ENCODE measurements at places on chromosomes 4 and X.

DNA sequence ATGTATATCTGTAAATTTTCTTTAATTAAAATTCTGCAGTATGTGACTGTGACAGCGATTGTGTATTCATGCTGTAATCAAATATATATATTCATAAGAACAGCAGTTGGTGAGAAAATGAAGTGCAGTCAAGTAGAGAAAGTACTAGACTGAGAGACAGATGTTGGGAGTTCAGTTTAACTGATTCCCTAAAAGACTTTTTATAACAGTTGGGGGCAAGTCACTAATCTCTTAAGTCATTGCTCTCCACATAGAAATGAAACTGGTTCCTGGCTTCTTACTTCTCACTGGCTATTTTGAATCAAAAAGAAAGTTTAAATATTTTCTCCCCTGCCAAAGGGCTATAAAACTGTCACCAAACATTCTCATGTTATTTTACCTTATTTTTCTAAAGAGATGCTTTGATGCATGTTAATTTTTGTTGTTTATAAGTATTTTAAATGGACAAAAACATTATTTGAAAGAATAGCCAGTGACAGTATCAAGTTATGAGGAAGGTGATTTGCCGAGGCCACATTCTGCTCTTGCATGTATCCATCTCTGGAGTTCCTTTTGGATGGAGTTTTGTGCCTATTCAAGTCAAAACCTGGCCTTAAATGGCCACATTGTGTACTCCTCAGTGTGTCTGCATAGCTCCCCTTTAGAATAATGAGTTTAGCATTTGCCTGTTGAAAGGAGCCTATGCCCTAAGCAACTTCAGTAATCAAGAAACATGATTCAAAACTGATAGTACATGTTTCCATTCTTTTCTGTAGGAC lies 30.8 kb downstream of the EXOC1 start:
- peak; percentile 60 for DNase-seq

- peak; percentile 7 for DNase-seq
Measured at GRCh38 chrX:50680990-50681389, 133.0 kb downstream of the SHROOM4 start.

GRCh38 chrX:78839711-78840110 lies 92.2 kb downstream of the LPAR4 start:
- DNase-seq = no peak

GRCh38 chr4:116733370-116733769 lies 352.0 kb downstream of the TRAM1L1 start:
- DNase-seq = peak; percentile 2

DNA sequence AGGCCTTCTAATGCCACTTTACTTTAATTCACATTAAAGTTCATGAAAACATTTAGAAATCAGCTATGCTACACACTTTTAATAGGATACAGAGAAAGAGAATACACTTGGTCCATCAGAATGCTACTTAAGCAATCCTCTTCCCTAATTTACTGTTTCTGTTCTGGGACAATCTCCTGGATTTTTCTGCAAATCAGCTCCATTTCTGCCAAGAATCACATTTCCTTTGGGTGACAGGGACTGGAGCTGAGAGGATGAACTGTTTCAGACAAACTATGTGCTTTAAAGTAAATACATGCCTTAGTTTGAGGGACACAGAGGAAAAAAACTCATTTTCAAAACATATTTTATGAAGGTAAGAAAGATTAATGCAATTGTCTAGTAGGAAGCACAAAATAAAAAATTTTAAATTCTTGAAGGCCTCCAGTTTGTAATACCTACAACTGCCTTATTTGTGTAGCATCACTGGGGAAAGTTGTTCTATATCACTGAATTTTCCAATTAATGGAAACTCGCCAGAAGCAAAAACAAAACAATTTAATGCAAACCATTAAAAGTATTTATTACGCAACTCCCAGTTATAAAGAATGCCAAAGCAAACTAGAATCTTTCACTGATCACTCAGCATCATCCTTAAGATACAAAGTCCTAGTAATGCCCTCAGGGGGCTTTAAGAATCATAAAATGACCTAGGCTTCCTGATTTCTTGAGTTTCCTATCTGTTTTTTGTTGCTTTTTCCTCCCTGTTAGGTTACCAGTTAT lies 36.3 kb downstream of the BCLAF3 start:
- no peak for DNase-seq

DNA sequence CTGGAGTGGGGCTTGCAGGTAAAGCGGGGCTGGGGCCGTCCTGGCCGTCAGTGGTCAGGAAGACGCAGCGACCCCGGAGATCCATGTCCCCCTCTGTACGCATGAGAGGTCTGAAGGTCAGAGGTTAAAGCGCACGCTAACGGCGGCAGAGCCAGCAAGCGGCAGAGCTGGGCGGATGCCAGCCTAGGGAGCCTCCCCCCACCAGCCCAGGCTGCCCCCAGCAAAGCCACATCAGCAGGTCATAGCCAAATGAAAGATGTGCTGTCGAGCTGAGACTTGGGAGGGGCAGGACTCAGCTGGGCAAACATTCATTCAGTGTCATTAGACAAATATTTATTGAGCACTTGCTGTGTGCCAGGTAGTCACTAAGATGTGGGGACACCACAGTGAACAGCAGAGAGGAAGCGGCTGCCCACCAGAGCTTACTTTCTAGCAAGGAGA lies 593 bp upstream of the JAKMIP1 start:
- DNase-seq = peak; percentile 14

DNA sequence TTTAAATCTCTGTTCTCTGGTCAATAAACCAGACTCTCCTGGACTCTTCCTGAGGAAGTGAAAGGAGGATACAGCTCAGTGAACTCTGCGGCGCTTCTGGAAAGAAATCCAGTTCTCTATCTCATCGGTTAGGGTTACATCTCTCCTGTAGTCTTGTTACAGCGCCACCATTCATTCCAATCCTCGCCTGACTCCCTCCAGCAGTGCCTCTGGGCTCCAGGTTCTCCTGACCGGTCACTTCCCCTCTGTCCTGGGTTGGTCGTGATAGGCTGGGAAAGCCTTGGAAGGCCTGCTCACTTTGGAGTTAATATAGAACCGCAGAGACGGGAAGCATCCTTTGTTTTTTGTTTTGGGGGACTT lies 97.0 kb upstream of the STOX2 start:
- no peak for DNase-seq

DNA sequence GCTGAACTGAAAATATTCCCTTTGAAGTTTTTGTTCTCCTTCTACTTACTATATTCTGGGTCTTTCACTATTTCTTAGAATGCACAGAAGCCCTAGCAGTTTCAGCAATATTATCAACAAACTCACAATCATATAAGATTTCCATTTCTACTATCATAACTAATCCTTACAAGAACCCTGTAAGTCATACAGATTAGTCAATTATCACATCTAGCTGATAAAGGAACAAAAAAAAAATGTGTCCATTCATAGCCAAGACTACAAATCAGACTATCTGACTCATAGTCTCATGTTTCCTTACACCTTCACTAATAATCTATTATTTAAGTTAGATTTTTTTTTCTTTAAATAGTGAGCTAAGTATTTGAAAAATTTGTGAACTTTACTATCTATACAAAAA lies 72.5 kb downstream of the LRBA start:
- no peak for DNase-seq

DNA sequence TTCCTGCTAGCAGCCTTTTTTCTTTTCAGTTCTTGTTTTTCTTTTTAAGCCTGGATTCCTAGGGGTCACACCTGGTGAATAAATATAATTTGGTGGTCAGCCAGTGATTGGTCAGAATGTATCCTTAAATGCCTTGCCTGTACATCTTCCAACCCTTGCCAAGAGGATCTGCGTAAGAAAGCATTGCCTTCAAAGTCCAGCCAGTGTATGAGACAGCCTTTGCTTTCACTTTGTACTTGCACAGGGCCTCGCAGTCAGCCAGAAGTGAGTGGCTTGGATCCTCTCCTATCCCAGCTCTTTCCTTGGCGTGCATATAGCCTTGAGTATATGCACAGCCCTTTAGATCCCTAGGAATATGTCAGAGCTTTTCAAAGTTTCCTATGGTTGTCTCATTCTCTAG lies 22.2 kb downstream of the KANTR start:
- DNase-seq = no peak

DNA sequence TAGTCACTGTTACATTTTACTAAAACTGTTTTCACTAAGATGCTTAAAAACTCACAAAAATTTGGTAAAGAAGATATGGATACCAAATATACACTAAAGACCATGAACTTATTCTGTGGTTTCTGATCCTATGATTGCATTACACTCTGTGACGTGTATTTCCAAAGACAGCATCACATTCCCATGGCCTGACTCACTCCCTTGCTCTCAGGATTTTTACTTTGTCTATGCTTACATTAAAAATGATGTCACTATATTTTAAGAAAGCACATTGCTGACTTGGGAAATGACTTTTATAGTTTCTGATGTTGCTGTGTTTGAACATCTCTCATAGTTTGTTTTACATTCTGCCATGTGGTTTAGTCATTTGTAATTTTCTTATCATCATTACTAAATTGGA lies 327.9 kb upstream of the MAGEB18 start:
- DNase-seq = no peak

GRCh38 chr4:81666491-81666890 lies 194.8 kb upstream of the RASGEF1B start:
- no peak for DNase-seq

- no peak for DNase-seq
Measured at GRCh38 chr4:129176864-129177263, 80.9 kb downstream of the C4orf33 start.

DNA sequence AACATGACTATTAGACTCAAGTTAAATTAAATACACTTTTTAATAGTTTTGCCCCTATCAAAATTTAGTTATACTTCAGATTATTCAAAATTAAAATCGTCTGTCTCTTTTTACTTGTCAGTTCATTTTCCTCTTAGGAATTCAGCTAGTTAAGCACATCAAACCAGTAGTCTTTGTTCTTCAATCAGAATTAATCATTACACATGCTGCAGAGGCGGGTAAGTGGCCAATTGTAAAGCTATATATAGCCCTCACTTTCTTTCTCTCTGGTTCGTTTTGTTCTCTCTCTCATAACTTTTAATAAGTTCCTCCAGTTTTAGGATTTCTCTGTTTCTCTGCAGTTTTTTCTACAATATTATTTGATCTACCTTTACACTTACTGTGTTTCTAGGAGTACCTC lies 359.1 kb upstream of the PABPC4L start:
- DNase-seq = no peak

GRCh38 chr4:71906096-71906495 lies 122.2 kb upstream of the GC start:
- DNase-seq = no peak

DNA sequence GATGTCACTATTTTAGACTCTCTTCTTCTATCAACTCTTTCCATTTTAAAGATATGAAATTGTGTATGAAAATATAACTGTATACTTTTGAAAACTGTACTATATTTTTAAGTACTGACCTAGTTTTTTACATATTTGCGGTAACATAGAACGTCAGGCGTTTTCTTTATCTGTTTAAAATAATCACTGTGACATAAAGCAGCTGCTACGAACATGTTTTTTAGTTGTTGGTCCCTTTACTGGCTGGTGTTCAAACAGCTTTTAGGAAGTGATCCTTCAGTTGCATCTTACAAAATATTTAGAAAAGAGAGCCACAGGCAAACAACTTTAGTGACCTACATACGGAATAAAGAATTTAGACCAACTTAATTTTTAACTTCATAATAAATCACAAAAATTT lies 73.1 kb downstream of the METTL14 start:
- DNase-seq = no peak

- DNase-seq = no peak
Measured at GRCh38 chr4:16271411-16271810, 45.1 kb upstream of the TAPT1 start.

DNA sequence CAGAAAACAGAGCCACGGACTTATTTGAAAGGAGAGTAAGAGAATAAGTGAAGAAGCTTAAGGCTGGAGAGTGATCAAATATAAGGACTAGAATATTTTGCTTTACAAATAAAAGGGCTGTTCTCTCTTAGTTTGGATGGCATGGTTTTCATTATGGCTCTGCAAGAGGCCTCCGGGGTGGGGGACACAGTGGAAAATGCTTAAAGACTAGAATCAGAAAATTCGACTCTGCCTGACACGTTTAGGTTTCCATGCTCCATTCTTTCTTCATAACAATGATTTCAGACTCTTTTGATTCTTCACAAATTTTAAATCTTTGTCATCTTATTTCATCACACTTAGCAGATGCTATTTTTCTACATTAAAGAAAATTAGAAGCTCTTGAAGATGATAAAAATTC lies 632.4 kb upstream of the BOD1L1 start:
- DNase-seq = no peak

- no peak for DNase-seq
Measured at GRCh38 chr4:128830906-128831503, 21.5 kb downstream of the JADE1 start.

DNA sequence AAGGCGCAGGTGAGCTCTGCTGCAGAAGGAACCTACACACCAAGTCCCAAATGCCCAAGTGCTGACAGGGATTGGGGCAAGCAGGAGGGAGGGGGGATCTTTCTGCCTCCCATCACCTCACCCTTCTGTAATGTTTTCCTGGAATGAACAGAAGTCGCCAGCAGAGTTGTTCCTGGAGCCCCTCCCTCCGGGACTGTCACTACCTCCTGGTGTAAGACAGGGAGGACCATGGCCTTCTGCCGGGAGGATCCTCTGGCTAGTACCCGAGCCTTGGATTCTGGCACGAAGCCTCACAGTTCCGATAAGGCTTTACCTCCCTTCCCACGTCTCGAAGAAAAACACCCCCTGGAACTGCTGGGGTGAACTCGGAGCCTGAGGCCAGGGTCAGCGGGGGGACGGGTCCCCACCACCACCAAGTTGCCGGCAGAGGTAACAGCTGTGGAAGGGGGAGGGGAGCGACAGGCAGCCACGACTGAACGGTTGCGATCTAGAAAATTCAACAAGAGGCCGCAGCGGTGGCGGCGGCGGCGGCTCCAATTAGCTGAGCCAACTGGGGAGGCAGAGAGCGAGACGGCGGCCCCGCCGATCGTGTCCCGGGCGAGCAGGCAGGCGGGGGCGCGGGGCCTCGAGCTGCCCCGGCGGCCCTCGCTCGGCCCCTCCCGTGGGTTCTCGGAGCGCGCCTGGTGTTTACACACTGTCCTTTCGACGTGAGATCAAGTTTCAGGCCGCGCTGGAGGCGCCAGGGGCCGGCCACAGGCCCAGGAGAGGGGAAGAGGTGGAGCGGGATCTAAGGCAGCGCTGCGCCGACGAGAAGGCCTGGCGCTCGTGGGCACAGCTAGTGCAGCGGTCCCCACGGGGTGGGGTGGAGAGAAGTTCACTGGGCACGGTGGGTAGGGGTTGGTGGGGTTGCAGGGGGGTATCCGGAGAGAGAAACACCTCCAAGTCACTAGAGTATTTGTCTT lies 53.7 kb upstream of the BCOR start:
- DNase-seq = no peak

GRCh38 chr4:31081366-31081765 lies 361.2 kb downstream of the PCDH7 start:
- DNase-seq = no peak

GRCh38 chr4:187204389-187204918 lies 480.8 kb upstream of the FAT1 start:
- no peak for DNase-seq
